ENCODE measurements at places on chromosomes 7 and 10.

DNA sequence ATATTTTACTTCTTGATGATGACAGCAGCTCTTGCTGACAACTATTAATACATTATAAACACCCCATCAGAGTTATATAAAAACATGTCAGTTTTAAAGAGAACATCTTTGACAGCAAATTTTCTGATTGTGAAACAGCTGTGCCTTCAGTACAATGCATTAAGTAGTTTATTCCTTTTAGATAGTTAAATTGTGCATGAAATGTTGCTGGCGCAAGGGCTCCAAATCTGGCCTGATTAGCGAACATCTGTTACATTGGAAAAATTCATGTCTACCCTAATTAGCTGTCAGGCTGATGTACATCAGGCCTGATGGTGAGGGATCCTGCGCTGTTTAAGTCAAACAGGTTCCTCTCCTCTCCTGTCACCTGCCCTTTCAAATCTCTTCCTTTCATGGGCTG, 171.9 kb upstream of the SP8 start:
- DNase-seq = no peak

DNA sequence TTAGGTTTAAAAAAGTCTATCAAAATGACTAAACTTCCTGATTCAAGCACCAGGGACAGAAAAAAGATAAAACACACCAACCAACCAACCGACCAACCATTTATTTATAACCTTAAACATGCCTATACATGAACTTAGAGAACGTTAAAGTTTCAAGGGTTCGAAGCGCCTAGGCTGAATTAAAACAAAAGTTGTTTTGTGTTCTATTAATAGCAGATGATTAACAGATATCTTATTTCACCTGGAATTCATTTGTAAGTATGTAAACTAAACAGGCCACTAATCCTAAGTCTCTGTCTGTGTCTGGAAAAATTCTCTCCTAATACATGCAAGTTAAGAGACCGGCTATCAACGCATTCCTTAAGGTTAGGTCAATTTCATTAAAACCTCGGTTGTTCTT, 1.4 kb downstream of the BAIAP2L1 start:
- DNase-seq = no peak

DNA sequence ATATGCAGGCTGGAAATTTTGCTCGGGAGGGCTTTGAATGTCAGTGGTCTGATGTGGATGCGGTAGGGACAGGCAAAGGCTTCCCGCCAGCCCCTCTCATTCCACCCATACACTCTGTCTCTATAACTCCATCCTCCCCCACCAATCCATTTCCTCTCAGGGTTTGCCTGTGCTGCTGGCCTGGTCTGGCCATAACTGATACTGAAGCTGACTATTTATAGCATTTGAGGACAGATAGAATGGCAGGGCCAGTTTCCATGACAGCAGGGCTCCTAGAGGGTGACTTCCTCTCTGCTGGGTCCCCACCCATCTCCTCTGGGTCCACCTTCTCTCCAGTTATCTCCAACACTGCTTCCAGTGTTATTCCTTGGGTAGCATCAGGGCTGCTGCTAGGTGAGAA, 6.6 kb upstream of the PDLIM1 start:
- no peak for DNase-seq

DNA sequence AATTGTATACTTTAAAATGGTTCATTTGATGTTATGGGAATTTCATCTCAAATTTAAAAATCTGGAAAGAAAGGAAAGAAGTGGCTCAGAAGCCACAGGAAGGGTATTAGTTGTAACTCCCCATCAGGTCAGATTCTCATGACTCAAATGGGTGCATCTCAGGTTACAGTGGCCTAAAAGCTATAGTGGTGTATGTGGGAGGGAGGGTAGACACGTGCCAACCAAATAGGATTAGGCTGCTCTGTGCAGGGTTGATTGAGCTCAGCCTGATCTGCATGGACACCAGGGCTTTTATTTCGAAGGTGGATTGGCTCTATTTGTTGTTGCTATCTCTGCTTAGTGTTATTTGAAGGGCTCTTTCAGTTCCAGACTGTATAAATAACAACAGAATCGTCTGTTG, 121.5 kb upstream of the PRR15 start:
- no peak for DNase-seq

DNA sequence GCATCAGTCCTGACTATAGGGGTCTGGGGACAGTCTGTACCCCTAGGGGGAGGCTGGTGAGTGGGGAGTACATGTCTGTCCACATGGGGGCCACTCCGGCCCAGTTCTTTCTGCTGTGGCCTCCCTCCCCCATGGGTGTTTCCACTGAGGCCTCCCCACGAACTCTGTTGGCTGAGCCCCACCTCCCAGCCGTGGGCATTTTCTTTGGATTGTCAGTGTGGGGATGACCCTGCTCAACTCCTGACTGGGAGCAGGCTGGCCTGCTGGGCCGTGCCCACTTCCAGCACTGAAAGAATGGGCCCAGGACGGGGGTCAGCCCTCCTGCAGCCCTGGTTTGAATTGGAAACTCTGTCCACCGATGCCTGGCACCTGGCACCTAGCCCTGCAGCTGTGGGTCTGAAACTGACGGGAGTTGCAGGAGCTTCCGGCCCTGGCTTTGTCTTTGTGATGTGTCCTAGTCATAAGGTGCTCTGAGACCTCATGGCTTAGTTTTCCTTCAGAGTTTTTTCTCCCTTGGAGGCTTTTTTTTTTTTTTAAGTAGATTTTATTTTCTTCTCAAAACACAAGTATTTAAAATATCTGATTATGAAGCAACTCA, 46.5 kb downstream of the LHPP start:
- DNase-seq = no peak

DNA sequence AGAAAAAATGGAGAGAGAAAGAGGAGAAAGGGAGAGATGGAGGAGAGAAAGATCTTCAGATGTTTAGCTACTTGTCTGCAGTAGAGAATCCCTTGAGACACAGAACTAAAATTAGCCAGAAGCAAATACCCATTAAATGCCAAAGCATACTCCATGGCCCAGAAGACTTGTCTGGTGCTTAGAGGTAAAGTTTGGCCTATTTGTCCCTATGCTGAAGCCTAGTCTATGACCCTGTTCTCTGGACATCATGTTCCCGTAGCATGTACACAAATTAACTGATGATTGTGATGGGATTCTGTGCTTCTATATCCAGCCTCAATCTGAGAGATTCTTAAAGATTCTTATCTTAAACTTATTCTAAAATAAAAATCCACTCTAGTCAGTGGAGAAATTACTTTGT, 85.8 kb downstream of the NAMPT start:
- DNase-seq = no peak

GRCh38 chr7:20858951-20859350, 72.3 kb upstream of the SP8 start:
- DNase-seq = no peak

DNA sequence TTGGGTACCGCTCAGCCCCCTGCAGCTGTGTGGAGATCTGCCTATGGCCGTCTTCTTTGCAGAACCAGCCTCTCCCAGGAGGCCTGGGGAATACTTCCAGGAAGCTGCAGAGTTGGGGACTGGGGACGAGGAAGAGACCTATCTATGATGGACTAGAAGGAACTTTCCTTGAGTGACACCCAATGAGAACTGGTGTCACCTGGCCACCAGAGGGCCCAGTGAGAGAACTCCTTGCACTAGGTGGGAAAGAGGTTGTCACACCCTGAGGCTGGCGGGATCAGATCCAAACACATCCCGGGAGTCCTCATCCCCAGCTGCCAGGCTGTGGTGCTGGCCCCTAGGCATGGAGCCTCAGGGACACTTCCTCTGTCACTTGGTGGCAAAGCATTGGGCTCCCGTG, 4.9 kb upstream of the GRID2IP start:
- no peak for DNase-seq

DNA sequence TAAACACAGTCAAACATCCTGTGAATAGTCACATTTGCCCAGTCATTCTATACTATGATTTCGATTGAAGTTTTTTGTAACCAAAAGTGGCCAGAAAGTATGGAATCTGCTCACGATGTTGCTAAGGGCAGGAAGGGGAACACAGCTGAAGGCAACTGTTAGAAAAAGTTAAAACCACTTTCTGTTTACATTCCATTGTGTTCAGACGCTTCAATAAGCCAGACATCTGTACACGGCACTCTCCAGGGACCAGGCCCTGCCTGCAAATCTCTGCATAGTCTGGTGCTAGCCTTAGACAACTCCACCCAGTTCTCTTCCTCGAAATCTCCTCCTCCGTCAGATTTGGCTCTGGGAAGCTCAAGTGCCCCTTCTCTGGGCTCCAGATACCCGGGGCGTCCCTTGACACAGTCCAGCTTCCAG, 17.1 kb upstream of the TMEM120A start:
- no peak for DNase-seq

DNA sequence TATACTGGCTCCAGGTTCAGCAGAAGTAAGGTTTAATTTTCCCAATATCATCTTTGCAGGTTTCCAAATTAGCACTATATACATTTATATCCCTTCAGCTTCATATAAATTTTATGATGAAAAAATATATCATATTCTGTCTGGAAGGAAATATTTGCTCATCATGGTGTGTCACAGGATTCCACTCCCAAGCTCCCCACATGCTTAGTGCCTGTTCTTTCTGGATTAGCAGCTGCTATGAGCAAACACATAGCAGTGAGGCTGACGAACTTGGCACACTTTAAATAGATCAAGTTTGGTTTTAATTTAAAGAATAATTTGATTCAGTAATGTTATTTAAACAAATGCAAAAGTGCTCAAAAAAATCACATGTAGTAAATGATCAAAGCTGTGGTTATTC, 251.9 kb downstream of the AGMO start:
- no peak for DNase-seq

- no peak for DNase-seq
These were observed 123.8 kb downstream of the HBP1 start for GRCh38 chr7:107292591-107292990.

DNA sequence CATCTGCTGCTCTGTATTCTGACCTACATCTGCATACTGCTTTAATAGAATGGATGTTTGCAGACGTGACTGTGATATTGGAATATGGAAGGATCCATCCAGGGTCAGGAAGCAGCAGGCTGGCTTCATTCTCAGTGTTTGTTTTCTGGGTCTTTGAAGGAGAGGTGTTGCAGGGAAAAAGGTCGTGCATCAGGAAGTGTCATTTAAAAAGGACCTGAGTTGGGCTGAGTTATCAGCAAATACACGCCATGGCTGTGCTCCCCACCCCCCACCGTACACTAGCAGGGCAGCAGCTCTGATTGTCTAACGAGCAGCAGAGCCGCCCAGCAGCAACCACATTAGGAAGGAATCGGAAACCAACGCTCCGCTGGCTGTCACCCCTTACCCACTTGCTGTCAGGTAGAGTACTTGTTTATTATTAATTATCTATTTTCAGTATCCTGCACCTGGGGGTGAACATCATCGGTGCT, 63.1 kb upstream of the STEAP1B start:
- no peak for DNase-seq

- DNase-seq = no peak
These were observed 672.2 kb downstream of the INHBA start for GRCh38 chr7:41030673-41031072.

DNA sequence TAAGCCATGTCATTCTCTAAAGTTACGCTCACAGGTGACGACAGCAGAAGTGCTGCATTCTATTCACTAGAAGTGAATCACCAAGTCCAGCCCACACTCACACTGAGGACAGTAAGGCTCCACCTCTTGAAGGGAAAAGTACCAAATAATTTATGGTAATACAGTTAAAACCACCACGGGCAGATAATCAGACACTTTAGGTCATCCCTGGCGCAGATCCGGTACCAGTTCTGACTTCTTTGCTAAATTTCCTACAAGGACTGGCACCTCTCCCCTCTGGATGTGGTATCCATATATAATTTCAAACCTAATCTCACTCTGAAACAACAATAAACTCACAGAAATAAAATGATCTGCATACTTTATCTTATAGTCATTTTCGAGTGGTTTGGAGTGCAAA, 954.7 kb upstream of the GHITM start:
- DNase-seq = no peak

DNA sequence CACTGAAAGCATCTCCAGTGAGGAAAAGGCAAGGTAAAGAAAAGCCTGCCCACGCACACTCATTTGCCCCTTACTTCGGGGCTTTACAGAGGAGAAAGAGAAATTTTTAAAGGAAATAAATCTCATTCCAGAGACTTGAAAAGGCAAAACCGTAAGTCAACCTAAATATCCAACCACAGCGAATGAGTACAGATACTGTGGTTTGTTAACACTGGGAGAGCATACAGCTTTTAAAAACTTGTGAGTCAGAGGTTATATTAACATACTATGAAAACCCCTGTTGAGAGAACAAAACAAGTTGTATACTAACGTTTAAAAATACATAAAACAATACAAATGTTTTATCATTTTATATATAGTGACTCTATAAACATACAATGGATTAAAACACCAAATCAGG, 28.6 kb upstream of the ST7 start:
- DNase-seq = no peak

- no peak for DNase-seq
These were observed 29.9 kb downstream of the DPCD start for GRCh38 chr10:101617824-101618568.

DNA sequence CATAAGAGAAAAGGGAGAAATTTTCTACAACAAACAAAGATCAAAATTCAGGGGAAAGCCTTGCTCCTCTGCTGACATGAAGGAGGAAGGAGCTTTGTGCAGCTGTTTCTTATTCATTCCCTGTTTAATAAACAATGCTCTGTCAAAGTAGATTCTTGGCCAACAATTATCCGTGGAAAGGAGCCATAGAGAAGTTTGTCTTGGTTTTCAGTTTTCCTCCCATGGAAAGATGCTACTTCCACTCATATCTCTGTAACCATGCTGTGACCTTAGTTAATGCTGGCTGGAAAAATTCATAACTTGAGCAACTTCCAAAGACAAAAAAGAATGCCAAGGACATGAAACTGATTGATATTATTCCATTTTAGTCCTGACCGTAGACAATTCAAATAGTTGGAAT, 8.1 kb downstream of the DDC start:
- DNase-seq = no peak

DNA sequence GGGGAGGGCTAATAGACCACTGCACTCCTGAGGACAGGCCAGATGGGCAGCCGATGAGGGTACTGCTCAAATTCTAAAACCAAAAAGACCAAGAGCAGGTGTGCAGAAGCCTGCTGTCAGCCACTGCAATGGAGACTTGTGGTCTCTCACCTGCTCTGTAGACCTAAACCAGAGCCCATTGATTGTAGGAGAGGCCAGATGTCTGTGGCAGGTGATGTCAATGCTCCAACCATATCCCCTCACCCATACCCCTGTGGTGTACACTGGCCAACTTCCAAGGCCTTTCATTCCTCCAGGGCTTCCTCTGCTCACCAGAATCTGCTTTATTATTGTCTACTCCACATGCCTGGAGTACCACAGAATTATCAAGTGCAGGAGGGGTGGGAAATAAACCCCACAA, 116.9 kb upstream of the CHST15 start:
- no peak for DNase-seq

- peak; percentile 70 for DNase-seq
These were observed 142.4 kb downstream of the SH3PXD2A start for GRCh38 chr10:103712898-103713498.

DNA sequence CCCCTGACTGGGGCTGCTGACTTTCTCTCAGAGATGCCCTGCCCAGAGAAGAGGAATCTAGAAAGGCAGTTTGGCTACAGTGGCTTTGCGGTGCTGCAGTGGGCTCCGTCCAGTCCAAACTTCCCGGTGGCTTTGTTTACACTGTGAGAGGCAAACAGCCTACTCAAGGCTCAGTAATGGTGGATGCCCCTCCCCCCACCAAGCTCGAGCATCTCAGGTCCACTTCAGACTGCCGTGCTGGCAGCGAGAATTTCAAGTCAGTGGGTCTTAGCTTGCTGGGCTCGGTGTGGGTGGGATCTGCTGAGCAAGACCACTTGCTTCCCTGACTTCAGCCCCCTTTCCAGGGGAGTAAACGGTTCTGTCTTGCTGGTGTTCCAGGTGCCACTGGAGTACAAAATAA, 734.5 kb upstream of the LRRN3 start:
- DNase-seq = no peak

GRCh38 chr7:1125603-1125969, 34.4 kb downstream of the ZFAND2A start:
- DNase-seq = no peak

Data from stimulated activated CD8-positive, alpha-beta memory T cell treated with anti-CD3 and anti-CD28 coated beads, Interleukin-7, amount 100 ng/mL, for 1 hour (primary cell).